ENCODE measurements at places on chromosomes 7 and 10.

DNA sequence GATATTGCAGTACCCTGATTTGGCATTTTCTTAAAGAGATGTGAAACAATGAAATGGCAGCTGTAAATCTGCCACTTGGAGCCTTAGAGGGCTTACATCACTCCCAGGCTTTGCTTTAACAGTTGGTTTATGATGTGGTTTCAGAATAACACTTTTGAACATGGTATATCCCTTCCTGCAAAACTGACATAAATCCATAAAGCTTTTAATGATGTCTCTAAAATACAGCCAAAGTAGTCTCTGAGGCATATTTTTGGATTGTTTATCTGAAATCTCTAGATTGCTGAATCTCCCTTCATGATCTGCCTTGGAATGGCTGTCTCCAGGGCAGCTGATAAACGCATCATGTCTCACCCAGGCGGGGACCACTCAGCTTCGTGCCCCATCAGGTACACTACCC lies 377.8 kb upstream of the C7orf33 start:
- DNase-seq = no peak

- no peak for DNase-seq
Measured at GRCh38 chr10:96341219-96342182, 17.3 kb downstream of the OPALIN start.

DNA sequence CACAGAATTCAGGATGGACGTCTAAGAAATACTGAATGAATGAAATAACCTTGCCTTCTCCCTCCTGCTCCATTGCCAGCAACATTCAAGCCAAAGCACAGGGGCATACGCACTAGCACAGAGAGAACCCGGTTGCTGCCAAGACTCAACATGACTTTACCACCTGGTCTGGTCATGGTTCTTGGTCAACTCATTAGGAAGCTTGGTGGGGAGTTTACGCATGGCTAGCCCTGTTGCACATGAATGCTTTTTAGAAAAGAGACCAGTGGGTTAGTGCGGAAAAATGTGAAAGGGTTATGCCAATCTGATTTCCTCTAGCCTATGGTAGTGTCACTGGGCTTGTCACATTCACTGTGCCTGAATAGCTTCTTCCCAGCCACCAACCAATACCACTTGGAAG lies 187.6 kb upstream of the NEBL start:
- no peak for DNase-seq

DNA sequence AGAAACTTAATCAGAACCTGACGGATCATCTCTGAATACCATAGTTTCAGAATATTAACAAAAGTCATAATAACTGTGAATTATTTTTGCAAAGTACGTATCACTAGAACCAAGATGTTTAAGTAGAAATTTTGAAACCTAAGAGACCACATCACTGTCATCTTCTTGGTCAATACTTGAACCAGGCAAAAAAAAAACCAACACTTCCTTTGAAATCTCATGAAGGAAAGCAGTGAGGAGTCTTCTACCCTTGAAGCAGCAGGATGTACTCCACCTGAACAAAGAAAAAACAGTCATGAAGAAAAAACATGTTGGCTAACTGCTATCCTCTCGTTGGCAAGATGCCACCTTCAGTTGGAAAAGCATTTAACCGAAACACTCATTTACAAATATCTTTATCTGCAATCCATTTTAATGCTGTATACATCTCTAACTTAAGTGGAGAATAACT lies 82.4 kb downstream of the SRPK2 start:
- no peak for DNase-seq

- DNase-seq = no peak
Measured at GRCh38 chr10:79093658-79094411, 25.1 kb downstream of the ZMIZ1 start.

DNA sequence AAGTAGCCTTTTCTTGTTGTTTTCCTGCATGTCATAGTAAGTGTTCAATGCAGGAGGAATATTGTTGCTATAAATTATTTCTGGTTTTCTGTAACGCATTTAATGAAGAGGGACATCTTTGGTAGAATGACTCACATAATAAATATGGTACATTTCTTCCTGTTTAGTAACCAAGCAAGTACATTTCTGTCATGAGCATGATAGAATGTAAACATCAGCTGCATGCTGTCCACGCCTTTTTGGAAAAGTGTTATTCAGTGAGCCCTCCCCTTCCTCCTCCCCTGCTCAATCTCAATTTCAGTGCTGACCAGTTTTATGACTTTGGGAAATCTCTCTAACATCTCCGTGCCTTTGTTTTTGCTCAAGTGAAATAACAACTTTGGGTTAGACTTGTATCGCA lies 664.0 kb downstream of the XPNPEP1 start:
- no peak for DNase-seq

DNA sequence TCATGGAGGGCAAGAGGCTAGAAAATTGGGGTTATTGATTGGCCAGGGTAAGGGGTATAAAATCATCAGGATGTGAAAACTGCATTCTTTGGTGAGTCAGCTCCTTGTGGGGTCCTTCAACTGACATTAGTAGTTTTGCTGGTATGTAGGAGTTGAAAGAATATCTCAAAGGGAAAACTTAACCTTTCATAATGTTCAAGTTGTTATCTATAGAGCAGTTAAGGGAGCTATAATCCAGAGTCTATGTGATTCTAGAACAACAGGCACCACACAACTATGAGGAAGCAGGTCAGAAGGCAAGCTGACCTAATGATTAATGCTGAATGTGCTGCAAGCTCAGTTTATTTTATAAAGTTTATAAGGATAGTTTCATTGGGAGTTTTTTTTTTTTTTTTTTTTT lies 13.7 kb downstream of the PRPS1L1 start:
- no peak for DNase-seq

- no peak for DNase-seq
Measured at GRCh38 chr10:116699049-116699448, 43.3 kb downstream of the HSPA12A start.

DNA sequence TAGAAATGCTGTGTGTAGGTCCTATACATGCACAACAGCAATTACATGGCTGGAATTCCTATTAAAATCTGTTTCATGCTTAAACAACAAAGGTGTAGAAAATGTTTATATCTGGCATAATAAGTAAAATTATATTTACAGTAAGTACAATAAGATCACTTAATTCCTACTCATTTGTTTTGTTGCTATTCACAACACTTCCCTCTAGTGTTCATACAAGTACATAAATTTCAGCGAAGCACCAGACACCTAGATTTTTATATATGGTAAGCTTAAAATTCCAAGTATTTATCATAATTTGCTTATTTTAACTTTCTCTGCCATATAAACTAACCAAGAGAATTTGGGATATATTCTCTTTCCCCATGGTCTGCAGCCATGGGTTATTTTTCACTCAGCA lies 51.8 kb upstream of the ANK3 start:
- DNase-seq = no peak

- DNase-seq = no peak
Measured at GRCh38 chr10:4822208-4822607, 3.8 kb upstream of the AKR1E2 start.

All from D721Med (cell line).